ENCODE measurements at places on chromosomes 12 and 14. TPM values are rescaled to one million over a fixed set of nuclear protein-coding genes. Genes with fewer than 3 reads are reported as not detected.

DNA sequence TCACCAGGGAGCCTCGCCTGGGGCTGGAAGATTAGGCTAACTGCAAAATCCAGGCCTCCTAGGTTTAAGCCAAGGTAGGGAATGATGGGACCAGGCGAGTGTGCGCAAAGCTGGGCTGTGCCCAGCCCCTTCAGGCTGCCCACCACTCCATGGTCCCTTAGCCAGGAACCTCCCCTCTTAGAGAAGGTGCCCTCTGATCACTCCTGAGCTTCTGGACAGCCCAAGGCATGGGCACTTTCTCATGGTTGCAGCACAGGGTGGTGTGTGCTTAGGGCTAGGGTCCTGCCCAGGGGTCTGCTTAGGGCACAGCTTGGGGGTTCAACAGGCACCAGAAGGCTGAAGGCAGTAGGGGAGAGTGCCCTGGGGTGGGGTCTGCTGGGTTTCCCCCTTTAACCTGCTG lies 69.0 kb downstream of the PRIMA1 start:
- no peak overlapping the region for H3K4me3 ChIP-seq
- no peaks in the 10 kb centered on the region for H3K36me3 ChIP-seq
- H3K27me3 ChIP-seq: no peaks in the 10 kb centered on the region
- H3K4me1 ChIP-seq: no peaks in the 10 kb centered on the region

DNA sequence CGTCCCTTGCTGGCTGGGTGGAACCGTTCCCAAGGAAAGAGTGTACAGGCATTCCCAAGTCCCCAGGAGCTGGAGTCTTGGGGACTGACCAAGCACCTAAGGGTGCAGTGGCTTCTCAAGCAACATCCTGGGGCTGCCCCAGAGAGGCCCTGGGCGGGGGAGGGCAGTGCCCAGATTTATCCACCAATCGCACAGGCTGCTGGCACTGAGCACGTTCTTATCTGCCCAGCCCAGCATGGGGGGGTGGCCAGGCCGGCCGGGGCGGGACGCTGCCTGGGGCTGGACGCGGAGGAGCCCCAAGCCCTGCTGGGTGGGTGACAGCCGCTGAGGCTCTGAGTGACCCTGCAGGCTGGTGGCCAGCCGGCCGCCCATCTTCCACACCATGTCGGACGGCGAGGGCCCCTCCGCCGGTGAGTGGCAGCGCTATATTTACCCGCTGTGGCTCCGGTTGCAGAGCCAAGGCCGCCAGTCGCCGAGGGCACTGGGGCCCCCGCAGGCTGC lies 53.4 kb downstream of the CYP46A1 start:
- peaks cover 48% of the 10 kb centered on the region for H3K27me3 ChIP-seq
- no peak overlapping the region for H3K4me3 ChIP-seq
- no peaks in the 10 kb centered on the region for H3K36me3 ChIP-seq
- no peak for DNase-seq
- no peak overlapping the region for H3K27ac ChIP-seq
- H3K4me1 ChIP-seq: no peaks in the 10 kb centered on the region

DNA sequence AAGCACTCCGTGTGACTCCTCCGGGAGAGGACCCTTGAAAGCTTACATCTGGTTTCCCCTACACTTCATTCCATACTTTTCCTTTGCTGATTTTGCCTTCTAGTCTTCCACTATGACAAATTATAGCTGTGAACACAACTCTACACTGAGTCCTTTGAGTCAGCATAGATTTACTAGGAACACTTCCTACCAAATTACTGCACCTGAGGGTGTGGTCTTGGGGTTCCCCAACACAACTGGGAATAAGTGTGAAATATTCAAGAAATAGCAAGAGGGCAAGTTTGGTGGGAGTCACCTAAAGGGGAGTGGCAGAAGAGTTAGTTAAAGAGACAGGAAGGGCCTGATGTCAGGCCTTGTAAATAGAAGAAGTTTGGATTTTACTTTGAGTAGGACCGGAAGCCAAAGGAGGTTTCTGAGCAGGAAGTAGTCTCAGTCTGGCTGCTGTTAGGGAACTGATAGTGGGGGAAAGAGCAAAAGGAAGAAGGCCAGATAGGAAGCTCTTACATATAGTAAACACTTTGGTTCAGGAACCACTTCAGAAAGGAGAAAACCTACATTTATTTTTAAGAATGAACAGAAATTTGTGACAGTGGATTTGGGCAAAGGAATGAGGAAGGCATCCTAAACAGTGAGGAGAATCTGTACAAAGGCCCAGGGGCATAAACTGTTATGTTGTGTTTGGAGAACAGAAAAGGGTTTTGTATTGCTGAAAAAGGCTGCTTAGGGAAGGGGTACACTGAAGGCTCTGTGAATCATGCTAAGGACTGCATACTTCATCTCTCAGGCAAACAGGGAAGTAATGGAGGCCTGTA lies 14.2 kb downstream of the SEL1L start:
- peak overlapping the region; percentile 6 for H3K4me3 ChIP-seq
- no peaks in the 10 kb centered on the region for H3K27me3 ChIP-seq
- peaks cover 14% of the 10 kb centered on the region for H3K4me1 ChIP-seq
- H3K36me3 ChIP-seq: peaks cover 86% of the 10 kb centered on the region
- peak overlapping the region; percentile 80 for H3K27ac ChIP-seq

OR6C74 gene
- not detected for total RNA-seq

FZD10 gene
- total RNA-seq: not detected

DNA sequence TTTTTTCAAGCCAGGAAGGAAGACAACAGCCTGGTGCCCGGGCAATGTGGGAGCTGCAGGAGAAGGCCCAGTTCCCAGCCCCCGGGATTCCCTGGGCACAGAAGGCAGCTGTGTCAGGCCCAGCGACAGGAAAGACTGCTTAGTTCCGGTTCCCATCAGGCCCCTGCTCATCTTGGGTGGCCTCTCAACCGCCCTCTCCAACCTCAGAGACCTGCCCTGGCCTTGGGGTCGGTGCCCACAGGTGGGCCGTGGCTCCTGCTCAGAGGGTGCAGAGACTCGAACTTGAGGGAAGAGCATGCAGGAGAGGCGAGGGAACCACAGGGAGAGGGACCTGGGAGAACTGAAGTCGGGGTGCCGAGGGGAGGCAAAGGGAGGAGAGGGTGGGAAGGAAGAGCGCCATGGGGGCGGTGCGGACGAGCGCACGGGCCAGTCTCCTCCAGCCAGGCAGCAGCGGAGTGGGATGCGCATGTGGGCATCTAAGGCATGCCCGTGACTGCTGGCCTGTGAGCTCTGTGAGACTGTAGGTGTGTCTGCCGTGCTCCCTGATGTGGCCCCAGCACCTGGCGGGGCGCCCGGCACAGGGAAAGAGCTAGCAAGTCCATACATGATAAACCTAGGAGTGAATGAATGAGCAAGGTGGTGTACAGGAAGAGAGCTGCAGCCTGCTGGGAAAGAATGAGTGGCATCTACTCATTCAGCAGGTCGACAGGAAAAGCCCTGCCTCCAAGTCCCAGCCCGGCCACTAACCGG lies 42.7 kb downstream of the SSH1 start:
- DNase-seq: no peak
- H3K27ac ChIP-seq: no peak overlapping the region
- no peak overlapping the region for H3K4me3 ChIP-seq
- no peaks in the 10 kb centered on the region for H3K27me3 ChIP-seq
- peaks cover 59% of the 10 kb centered on the region for H3K36me3 ChIP-seq

- peak overlapping the region; percentile 63 for H3K4me3 ChIP-seq
- H3K36me3 ChIP-seq: no peaks in the 10 kb centered on the region
- peak overlapping the region; percentile 75 for H3K27ac ChIP-seq
- H3K4me1 ChIP-seq: peaks cover 67% of the 10 kb centered on the region
- no peak for DNase-seq
- no peaks in the 10 kb centered on the region for H3K27me3 ChIP-seq
These were observed 9.5 kb upstream of the LTA4H start for GRCh38 chr12:96044943-96045290.

GRCh38 chr14:46057799-46058198 lies 593.8 kb downstream of the RPL10L start:
- H3K27me3 ChIP-seq: no peaks in the 10 kb centered on the region
- no peak overlapping the region for H3K4me3 ChIP-seq
- H3K27ac ChIP-seq: no peak overlapping the region
- no peaks in the 10 kb centered on the region for H3K4me1 ChIP-seq

HCAR1 gene
- not detected for total RNA-seq
